Left renal cortex interstitium (tissue), 4 donors: ENCODE measurements at places on chromosomes 12 and 14. TPM values are rescaled to one million over a fixed set of nuclear protein-coding genes. Genes with fewer than 3 reads are reported as not detected.

Gene PZP
- polyA plus RNA-seq: 0.93 TPM

Gene IQSEC3
- 7.5 TPM for polyA plus RNA-seq

Gene FOXG1
- 0.06 TPM for polyA plus RNA-seq

Gene ACOT6
- polyA plus RNA-seq: 0.21 TPM

Gene FANCM
- 15.1 TPM for polyA plus RNA-seq

Gene ALDH1L2
- 1.5 TPM for polyA plus RNA-seq

Gene LRRC43
- 4.0 TPM for polyA plus RNA-seq

Gene OR4E2
- polyA plus RNA-seq: not detected

Gene TMEM132C
- 2.1 TPM for polyA plus RNA-seq

DNA sequence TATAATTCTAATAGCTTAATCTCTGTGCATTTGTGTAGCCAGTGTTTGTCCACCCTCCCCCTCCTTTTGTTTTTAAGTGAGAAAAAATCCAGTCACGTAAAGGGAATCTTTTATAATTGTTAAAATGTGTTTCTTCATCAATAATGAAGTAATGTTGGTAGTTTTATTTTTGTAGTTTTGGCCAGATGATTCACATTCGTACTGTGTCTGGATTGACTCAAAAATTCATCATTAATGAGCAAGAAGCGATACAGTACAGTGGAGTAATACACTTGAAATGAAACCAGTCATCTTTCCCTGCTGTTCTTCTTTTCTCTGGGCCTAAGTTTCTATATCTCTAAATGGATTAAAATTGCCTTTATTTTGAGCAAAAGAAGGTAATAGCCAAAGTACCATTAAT is 86.5 kb downstream of the SRGAP1 start:
- DNase-seq: no peak

- no peak for DNase-seq
Observed at GRCh38 chr12:63929426-63929825, 84.9 kb downstream of the SRGAP1 start.

GRCh38 chr12:130976171-130976720 is 22.5 kb downstream of the ADGRD1 start:
- DNase-seq: no peak

- no peak for DNase-seq
Observed at GRCh38 chr14:75977582-75977943, 4.2 kb downstream of the TGFB3 start.

- no peak for DNase-seq
Observed at GRCh38 chr14:101736071-101736470, 25.4 kb upstream of the PPP2R5C start.

GRCh38 chr14:88476214-88476774 is 78.5 kb downstream of the PTPN21 start:
- DNase-seq: no peak

DNA sequence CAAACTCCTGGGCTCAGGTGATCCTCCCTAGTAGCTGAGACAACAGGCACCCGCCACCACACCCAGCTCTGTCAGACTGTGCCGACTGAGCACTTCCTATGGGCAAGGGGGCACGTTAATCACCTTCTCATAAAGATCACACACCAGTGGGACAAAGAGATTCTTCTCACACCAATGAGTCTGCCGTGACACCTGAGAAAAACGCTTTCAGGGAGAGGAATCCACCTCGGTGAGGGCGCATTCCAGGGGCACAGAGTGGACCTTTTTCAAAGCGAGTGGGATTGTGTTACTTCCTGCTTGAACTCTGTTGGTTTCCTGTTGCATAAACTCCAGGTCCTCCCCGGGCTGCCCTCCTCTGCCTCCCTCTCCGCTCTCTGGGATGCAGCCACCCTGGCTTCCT is 17.5 kb upstream of the SCARB1 start:
- no peak for DNase-seq

GRCh38 chr12:3251067-3251466 is 173.9 kb downstream of the TSPAN9 start:
- no peak for DNase-seq

DNA sequence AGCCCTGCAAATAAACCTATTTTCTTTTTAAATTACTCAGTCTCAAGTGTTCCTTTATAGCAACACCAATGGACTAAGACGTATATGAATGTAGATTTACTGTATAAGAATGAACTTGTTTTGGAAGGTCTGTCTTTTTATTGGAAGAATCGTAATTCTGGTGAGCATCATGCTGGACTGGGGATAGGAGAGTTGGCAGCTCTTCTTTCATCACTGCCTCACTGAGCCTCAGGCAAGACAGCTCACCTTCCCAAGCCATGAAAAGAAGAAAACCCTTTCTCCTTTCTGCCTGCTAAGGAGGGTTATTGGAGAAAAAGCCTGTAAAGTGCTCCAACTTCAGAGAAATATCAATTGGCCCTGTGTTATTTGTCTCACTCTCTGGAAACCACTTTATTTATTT is 9.1 kb upstream of the RNF34 start:
- no peak for DNase-seq

GRCh38 chr14:99425272-99425681 is 55.4 kb downstream of the SETD3 start:
- no peak for DNase-seq

GRCh38 chr12:46908236-46908935 is 82.6 kb upstream of the SLC38A4 start:
- DNase-seq: no peak

DNA sequence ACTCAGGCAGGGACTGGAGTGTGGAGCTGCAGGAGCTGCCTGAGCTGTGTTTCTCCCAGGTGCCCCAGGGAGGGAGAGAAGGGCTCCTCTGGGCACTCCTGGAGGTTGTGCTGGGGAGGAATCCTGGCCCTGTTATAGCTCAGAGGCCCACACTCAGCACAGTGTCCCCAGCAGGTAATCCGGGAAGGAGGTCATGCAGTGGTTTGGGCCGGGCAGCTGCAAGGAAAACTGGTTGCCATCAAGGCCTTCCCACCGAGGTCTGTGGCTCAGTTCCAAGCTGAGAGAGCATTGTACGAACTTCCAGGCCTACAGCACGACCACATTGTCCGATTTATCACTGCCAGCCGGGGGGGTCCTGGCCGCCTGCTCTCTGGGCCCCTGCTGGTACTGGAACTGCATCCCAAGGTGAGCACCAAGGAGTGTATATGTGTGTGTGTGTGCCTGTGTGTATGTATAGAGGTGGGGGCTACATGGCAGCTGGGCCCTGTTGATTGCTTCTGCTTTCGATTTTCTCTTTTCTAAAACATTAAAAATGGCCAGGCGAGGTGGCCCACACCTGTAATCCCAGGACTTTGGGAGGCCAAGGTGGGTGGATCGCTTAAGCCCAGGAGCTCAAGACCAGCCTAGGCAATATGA is 2.0 kb downstream of the AMHR2 start:
- no peak for DNase-seq

DNA sequence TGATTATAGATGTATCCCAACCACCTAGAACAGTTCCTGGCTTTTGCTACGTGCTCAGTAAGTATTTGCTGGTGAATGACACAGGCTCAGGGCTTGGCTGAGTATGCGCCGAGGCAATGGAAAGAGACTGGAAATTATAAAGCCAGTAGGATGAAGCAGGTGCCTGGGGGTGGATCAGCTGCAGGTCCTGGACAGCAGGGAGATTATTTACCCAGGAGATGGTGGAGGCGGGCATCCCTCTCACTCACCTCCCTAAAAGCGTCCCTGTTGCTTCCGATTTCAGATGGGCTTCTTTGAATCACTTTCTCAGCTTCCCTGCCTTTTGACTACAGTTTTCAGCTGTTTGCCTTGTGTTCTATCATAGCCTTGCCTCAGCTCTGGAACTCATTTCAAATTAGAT is 6.4 kb downstream of the SLC6A13 start:
- DNase-seq: no peak

DNA sequence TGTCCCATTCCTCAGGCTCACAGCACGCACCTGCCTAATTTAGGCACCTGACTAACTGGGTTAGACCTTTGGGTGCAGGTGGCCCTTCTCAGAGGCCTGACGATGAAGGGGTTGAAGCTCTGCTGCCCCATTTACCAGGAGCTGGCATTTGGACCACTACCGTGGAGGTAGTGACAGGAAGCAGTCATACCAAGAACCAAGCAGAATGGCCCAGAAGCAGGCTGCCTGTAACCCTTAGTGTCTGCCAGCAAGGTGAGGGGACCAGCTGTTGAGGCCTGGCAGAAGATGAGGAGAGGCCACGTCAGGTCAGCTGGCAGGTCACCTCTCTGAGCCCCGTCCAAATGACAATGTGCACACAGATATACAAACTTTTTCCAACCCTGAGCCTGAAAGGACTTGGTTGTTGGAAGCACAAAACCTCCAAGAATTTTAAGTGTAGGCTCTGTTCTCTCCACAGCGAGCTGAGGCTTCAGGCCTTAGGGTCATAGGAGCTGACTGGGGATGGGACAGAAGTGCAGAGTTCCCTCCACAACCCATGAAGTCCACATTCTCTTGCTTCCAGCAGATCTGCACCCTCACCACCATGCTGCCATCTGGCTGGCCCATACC is 23.1 kb downstream of the VASH1 start:
- DNase-seq: no peak

- no peak for DNase-seq
Observed at GRCh38 chr12:118059341-118060191, 1.4 kb downstream of the WSB2 start.

DNA sequence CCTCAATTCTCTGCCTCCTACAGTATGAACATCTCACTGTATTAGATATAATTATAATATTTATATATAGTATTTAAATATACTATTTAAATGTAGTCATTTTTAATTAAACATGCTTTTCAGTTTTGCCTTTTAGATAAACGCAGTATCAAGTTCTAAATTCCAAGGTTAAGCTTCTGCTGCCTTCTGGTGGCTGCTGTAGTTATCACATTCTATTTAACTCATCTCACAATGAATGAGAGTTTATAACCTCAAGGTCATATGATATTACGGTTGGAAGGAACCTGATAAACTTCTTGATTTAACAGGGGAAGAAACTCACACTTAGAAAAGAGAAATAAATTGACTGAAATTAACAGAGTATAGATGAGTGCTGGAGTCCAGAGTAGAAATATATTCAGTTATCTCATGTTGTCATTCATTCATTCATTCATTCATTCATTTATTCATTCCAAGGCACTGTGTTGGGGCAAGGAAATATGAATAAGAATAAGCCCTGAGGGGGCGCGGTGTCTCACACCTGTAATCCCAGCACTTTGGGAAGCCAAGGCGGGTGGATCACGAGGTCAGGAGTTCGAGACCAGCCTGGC is 31.9 kb downstream of the GUCY2C start:
- DNase-seq: no peak

DNA sequence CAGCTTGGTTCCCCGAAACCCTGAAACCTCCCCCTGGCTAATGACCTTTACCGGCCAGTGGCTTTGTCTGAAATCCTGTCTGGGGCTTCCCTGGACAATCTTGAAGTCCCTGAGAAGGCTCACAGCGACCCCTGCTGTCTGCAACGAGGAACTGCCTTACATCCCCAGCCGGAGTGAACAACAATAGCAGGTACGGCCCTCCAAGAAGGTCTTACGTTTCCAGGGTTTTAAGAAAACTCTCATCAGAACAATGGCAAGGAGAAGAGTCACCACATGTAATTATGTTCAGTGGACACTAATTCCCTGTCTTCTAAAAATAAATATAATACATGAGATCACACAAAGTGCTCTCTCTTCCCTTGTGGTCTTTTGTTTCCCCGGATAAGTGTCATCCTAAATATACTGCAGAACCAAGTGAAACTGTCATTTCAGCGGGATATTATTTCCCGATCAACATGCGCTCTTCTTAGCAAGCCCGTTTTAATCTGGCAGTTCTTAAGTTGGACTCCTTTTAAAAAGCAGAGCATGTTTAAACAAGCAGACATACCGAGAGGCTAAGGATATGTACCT is 53.3 kb downstream of the RBM19 start:
- DNase-seq: no peak

GRCh38 chr12:3614806-3615466 is 123.9 kb downstream of the PRMT8 start:
- DNase-seq: no peak

GRCh38 chr14:100035700-100036099 is 29.5 kb upstream of the EVL start:
- no peak for DNase-seq

DNA sequence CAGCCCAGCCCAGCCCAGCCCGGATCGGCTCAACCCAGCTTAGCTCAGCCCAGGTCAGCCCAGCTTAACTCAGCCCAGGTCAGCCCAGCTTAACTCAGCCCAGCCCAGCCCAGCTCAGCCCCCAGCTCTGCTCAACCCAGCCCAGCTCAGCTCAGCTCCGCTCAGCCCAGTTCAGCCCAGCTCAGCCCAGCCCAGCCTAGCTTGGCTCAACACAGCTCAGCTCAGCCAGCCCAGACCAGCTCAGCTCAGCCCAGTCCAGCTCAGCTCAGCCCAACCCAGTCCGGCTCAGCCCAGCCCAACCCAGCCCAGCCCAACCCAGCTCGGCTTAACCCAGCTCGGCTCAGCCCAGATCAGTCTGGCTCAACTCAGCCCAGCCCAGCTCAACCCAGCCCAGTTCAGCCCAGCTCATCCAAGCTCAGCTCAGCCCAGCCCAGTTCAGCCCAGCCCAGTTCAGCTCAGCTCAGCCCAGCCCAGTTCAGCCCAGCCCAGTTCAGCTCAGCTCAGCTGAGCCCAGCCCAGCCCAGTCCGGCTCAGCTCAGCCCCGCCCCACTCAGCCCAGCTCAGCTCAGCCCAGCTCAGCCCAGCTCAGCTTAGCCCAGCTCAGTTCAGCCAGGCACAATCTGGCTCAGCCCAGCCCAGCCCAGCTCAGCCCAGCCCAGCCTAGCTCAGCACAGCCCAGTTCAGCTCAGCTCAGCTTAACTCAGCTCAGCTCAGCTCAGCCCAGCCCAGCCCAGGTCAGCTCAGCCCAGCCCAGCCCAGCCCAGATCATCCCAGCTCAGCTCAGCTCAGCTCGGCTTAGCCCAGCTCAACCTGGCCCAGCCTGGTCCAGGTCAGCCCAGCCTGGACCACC is 331.7 kb downstream of the TMEM121 start:
- DNase-seq: no peak

GRCh38 chr14:23009483-23009938 is 432 bp downstream of the C14orf93 start:
- no peak for DNase-seq

- DNase-seq: no peak
Observed at GRCh38 chr12:30617346-30618016, 78.2 kb downstream of the IPO8 start.

DNA sequence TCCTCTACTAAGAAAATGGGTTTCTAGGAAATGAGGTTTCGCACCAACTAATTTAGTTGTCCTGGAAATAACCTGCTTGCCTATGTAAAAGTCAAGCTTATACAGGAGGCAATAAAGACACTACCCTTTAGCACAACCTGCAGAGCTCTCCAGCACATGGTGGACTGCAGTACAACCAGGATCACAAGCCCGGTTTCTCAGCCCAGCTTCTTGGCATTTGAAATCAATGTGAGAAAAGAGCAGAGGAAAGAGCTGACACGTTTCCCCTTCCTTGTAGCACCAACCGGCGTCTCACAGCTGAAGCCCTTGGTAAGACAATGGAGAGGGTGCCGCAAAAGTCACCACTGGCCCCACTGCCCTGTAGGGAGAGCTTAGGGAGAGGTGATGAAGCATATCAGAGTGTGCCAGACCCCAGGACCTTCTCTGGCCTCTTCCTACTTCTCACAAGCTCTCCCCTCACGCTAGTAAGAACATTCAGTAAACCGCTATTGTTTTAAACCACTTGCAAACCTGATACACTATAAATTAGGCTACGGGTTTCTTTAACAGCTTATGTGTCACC is 8.6 kb downstream of the SPTLC2 start:
- DNase-seq: no peak

- DNase-seq: no peak
Observed at GRCh38 chr12:118319627-118320026, 53.1 kb downstream of the TAOK3 start.

GRCh38 chr14:105541218-105541875 is 15.0 kb downstream of the TMEM121 start:
- DNase-seq: no peak
